ENCODE measurements at places on chromosomes 6 and 20. TPM values are rescaled to one million over a fixed set of nuclear protein-coding genes. Genes with fewer than 3 reads are reported as not detected.

The PHF20 gene
- 42.3 TPM for total RNA-seq

The LPA gene
- not detected for total RNA-seq

The SEMG1 gene
- not detected for total RNA-seq

The CYP39A1 gene
- total RNA-seq, result 0.22 TPM

The CENPW gene
- total RNA-seq, result 33.7 TPM

The SS18L1 gene
- total RNA-seq, result 12.9 TPM

The GRM1 gene
- under 0.01 TPM for total RNA-seq

The CLIC5 gene
- total RNA-seq, result under 0.01 TPM

The EDN1 gene
- total RNA-seq, result 244 TPM

The DEFB132 gene
- not detected for total RNA-seq

The KCNK5 gene
- total RNA-seq, result not detected

The OPRM1 gene
- total RNA-seq, result not detected

The TBXT gene
- not detected for total RNA-seq

The KCNB1 gene
- total RNA-seq, result under 0.01 TPM

The RPS6KA2 gene
- 107 TPM for total RNA-seq

The PPP1R3G gene
- 0.36 TPM for total RNA-seq

The DHX16 gene
- total RNA-seq, result 35.5 TPM

The SYTL3 gene
- 0.65 TPM for total RNA-seq

The ASIP gene
- not detected for total RNA-seq

The OPN5 gene
- total RNA-seq, result not detected

The ENPP1 gene
- total RNA-seq, result 8.1 TPM

The ZKSCAN8 gene
- total RNA-seq, result 22.6 TPM

The TMEM170B gene
- 9.6 TPM for total RNA-seq

The DLK2 gene
- 0.27 TPM for total RNA-seq

The MICAL1 gene
- 27.9 TPM for total RNA-seq

The SLC22A23 gene
- 5.8 TPM for total RNA-seq

The RHAG gene
- total RNA-seq, result not detected

The IL17F gene
- not detected for total RNA-seq

The SLC32A1 gene
- total RNA-seq, result not detected

The NKAIN4 gene
- total RNA-seq, result not detected

The RIN2 gene
- total RNA-seq, result 125 TPM

The GHRH gene
- not detected for total RNA-seq

The CAP2 gene
- total RNA-seq, result 4.5 TPM

The STMND1 gene
- not detected for total RNA-seq

The PTK6 gene
- total RNA-seq, result not detected

The PROKR2 gene
- total RNA-seq, result not detected

The EEF1A2 gene
- 1.0 TPM for total RNA-seq

The ZNF341 gene
- 2.0 TPM for total RNA-seq

The CASS4 gene
- total RNA-seq, result under 0.01 TPM

The KIF6 gene
- under 0.01 TPM for total RNA-seq
